Stimulated activated CD4-positive, alpha-beta T cell treated with anti-CD3 and anti-CD28 coated beads, Interleukin-12 subunit alpha, Interleukin-12 subunit beta, amount 100 ng/mL, for 24 hours (primary cell): ENCODE measurements at places on chromosomes 16 and 17.

- no peak for DNase-seq
Measured at GRCh38 chr16:65119435-65119834, 2.4 kb downstream of the CDH11 start.

DNA sequence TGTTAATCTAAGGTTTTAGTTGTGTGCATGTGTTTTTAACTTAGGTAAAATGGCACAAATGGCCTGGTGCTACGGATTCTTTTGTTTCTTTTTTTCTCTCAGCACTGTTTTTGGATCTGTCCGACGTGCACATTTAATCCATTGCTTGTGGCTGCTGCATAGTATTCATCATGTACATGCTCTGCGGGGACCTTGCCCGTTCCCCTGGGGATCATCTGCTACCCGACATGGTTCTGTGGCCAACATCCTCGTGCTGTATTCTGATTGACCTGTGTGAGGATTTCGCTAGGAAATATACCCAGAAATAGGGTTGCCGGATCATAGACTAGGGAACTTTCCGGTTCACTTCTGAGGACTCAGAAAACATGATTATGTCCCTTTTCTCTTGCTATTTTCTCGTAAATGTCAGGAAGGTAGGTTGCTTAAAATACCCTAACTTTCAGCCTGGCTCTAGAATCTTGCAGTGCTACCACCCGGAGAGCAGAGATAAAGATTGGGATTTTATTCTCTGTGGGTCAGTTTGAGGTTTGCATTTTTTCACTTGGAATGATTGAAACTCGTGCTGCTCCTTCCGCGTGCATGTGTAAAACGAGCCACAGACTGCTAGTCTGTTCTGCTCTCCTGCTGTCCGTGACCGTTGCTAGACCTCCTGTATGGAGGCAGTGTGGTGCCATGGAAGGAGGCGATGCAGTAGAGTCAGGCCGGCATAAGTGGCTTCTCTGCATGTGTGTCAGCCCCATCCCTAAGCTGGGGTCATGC, 42.9 kb downstream of the LDHD start:
- DNase-seq = no peak

DNA sequence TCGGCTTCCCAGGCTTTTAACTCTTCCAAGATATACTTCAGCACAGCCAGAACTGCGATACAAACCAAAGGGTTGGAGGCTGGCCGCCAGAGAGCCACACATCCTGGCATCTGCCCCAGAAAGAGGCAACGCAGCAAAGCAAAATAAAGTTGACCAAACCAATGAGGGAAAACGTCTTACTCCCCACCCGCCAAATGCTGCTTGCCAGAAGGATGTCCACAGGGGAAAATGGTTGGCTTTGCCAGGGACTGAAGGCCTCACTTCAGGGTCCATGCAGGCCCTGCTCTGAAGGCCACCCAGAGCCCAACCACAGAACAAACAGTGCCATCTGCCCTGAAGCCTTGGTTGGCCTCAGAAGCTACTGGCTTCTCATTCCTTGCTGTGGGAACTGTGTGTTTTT, 15.0 kb downstream of the CACNG1 start:
- DNase-seq = no peak

DNA sequence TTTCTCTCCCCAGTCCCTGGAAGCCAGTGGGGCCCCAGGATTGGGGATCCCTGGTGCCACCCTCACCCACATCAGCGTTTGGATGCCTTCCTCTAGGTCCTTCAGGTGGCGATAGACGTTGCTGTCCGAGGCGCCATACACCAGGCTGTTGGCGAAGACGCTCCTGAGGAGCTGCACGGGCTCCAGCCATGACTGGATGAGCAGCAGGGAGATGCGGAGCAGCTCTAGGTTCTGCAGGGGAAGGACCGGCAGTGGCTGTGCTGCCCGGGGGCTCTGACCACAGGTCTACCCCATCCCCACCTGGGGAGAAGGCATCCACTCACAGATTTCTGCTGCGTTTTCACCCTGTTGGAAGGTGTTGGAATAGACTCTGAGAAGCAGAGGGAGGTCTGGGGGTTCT, 1.0 kb downstream of the GH2 start:
- no peak for DNase-seq

DNA sequence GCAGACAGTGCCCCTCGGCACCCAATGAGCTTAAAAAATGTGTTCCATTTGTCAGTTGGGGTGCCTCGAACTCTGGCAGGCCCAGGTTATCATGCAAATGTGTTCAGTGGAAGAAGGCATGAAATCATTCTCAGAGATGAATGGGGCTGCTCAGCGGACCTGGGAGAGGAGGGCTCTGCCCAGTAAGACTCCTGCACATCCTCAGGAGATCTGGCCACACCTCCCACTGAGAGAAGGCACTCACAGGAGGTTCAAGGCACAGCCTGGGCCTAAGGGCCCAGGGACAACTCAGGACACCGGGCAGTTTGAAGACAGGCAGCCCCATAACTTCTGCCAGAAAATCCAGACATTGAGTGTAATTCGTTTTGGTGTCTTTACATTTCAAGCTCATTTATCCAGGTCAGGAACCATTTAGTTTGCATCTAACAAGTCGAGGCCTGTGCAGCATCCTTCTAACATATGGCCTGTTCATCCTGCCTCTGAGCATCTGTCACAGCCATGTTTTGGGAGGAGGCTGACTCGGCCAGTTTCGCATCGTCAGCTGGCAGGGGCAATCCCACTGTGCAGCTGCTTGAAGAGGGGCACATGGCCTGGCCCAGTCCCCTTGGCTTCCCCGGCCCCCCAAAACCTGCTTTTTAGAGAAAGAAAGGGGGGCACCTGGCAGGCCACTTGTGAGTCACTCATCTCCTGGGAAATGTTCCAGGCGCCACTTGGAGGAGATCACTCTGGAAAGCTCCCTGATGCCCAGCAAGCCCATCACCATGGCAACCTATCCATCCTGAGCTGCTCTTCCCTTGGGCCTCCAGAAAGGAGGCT, 31.2 kb upstream of the BCAR1 start:
- DNase-seq = no peak

DNA sequence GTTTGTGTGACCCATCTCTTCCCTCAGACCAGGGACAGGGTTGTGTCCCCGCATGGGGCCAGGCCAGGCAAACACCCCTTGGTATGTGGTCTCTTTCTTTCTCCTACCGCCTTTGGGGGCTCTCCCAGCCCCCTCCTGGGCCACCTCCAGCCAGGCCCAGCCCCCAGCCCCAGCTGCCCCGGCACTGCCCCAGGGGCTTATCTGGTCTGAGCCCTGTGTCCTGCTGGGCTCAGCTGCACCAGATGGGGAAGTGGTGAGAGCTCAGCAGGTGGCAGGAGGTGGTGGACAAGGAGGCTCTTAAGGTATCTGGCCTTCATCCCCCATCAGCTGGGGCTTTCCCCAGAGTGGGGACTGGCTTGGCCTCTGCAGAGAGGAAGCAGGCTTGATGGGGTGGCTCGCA, 8.7 kb downstream of the ADAM11 start:
- DNase-seq = no peak
